Erythroblast (primary cell): ENCODE measurements at places on chromosomes 1 and 21.

GRCh38 chr1:165109013-165109412, 247.5 kb downstream of the LMX1A start:
- no peak for DNase-seq

GRCh38 chr1:46522969-46523320, 28.5 kb downstream of the KNCN start:
- DNase-seq = no peak

DNA sequence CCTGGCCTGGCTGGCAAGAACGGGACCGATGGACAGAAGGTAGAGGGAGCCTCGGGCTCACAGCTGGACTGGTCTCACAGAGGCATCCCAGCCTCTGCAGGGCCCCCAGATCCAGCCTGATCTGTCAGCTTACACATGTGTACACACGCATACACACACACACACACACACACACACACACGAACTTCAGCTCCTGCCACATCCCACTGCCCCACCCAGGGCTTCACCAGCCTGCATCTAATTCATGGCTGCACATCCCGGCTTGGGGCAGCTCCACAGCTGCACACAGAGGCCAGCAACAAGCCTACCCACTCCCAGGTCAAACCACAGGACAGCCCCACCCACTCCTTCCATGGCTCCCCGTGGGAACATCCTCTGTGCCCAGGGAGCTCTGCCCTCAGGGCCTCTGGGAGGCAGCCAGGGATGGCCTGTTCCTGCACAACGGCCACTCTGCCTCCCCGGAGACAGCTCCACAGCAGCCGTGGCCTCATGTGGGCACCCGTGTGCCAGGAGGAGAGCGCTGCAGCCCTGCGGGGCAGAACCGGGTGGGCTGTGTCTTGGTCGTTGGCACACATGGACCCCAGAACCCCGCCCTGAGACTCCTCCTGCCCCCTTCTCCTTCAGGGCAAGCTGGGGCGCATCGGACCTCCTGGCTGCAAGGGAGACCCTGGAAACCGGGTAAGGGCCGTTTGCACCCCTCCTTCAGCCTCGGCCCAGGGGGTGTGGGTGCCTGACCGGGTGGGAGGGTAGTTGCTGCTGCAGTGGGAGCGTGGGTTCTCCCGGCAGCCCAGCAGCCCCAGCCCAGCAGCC, 19.1 kb downstream of the COL6A2 start:
- no peak for DNase-seq

- no peak for DNase-seq
Measured at GRCh38 chr1:46421739-46422138, 27.6 kb downstream of the FAAH start.

GRCh38 chr21:29721221-29721620, 218.6 kb downstream of the GRIK1 start:
- no peak for DNase-seq

DNA sequence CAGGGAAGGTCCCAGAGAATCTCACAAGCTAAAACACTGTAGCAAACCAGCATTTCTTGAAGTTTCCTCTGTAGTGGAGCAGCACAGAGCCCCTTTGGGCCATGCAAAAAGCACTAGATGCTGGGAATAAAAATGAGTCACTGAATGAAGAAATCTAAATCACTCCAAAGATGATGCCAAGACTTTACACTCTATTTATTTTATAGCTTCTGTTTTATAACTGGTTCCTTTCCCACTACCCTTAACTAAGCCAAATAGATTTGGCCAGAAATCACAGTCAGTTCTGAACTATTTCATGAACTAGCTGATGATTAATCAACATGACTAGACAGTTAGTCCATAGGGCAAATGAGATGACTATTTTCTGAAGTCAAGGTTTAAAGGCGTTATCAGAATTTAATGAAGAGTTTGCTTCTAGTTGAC, 89.5 kb downstream of the SCMH1 start:
- no peak for DNase-seq

GRCh38 chr1:231839999-231840398, 213.4 kb downstream of the DISC1 start:
- DNase-seq = no peak

DNA sequence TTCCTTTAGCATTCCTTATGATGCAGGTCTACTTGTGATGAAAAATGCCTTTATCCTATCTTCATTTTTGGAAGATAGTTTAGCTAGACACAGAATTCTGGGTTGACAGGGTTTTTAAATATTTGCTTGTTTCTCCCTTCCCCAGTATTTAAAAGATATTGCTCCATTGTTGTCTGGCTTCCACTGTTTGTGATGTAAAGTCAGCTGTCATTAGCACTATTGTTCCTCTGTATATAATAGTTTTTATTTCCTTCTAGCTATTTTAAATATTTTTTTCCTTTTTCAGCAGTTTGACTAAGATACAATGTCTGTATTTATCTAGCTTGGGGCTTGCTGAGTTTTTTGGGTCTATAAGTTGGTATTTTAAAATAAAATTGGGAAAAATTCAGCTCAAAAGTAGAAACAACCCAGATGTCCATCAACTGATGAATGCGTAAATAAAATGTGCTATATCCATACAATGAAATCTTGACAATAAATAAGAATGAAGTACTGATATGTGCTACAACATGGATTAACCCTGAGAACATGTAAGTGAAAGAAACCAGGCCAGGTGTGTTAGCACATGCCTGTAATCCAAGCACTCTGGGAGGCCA, 11.2 kb downstream of the IFT25 start:
- peak; percentile 17 for DNase-seq

DNA sequence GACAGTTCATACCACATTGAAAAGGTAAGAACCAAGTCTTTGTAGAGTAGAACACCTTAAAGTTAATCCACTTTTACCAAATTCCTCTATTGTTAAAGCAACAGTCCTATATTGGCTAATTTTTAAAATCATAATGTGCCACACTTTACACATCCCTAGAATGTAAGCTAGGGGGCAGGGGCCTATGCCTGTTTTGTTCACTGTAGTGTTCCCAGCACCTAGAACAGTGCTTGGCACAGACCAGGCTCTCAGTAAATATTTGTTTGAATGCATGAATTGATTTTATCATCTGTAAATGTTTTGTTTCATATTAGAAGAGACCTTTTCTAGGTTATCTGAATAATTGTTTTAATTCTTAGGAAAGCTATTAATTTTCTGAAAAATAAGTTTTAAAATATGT, 9.1 kb downstream of the SMAP2 start:
- DNase-seq = peak; percentile 50

DNA sequence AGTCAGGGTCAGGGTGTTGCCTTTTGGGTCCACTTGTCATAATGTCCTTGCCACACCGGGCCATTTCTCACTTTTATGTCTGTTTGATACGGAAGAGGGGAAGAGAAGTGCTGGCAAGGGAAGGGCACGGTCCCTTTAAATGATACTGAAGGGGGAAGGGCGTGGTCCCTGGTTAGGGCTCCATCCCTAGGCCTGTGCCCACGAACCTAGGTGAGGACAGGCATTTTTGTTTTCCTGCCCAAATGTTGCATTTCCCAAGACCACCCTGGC, 25.2 kb downstream of the B3GALT5 start:
- DNase-seq = no peak

GRCh38 chr1:24100945-24101737, 10.8 kb downstream of the MYOM3 start:
- no peak for DNase-seq

DNA sequence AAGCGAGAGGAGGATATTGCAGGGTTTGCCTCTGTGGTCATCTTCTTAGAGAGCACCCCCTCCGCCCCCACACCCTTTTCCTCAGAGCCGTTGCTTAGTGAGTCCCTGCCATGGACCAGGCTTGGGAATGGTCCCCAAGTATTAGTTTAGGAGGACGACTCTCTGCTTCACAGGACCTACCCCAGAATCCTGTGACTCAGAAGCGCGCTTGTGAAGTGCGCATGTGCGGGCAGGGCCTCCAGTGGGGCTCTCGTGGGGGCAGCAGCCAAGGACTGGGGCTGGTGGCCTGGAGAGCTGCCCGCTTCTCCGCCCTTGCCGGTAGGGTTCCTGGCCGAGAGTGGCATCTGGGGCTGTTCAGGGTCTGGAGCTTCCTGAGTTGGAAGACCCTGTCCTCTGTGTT, 37.3 kb upstream of the HMGN1 start:
- DNase-seq = peak; percentile 30

DNA sequence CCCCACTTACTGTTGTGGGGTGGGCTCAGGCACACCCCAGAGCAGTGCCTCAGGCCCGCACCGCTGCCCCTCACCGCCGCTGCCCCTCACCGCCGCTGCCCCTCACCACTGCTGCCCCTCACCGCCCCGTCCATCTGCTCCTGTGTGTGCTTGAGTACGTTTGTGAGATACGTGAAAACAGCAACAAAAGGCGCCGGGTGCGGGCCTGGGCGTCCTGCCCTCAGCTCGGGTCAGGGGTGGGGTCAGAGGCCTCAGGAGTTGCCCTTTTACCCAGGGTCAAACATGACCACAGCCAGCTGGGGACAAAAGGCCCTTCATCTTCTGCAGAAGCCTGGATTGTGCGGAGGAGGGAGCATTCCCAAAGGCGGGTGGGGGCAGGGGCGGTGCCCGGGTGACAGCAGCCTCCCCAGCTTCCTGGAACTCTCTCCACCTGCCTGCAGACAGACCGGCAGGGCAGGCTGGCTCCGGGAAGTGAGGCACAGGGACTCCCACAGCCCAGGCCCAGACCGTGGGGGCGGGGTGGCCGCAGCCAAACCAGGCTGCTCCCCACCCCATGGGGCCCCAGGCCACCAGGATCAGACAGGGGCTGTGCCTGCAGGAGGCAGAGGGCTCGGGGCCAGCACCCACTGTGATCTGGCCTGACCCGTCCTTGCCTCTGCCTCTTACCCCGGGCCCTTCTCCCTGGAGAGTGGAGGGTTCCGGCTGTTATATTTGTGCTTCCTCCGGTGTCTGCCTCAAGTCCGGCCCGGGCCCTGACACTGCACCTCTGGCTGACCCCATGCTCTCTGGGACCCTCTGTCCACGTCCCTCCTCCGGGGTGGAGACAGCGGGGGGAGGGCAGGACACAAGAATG, 2.3 kb upstream of the VWA1 start:
- DNase-seq = no peak

DNA sequence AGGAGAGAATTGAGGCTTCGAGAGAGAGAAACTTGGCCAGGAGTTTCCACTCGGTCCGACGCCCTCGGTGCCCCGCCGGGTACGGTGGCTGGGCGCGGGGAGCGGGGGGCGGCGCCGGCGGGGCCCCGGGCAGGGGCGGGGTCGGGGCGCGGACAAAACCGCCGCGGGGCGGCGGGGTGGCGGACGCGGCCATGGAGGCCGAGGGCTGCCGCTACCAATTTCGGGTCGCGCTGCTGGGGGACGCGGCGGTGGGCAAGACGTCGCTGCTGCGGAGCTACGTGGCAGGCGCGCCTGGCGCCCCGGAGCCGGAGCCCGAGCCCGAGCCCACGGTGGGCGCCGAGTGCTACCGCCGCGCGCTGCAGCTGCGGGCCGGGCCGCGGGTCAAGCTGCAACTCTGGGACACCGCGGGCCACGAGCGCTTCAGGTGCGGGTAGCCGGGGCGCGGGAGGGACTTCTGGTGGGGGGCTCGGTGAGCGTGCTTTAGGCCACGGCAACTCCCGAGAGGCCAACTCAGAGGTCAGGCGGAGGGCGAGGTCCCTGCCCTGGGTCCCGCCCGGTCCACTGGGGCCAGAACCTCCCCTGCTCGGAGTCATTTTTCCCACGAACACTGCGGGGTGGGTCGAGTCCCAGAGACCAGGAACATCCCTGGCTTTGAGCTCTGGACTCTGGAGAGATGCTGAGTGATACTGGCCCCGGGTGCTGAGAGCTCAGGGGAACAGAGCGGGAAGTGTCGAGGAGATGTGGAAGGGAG, 431 bp downstream of the RAB42 start:
- DNase-seq = no peak

DNA sequence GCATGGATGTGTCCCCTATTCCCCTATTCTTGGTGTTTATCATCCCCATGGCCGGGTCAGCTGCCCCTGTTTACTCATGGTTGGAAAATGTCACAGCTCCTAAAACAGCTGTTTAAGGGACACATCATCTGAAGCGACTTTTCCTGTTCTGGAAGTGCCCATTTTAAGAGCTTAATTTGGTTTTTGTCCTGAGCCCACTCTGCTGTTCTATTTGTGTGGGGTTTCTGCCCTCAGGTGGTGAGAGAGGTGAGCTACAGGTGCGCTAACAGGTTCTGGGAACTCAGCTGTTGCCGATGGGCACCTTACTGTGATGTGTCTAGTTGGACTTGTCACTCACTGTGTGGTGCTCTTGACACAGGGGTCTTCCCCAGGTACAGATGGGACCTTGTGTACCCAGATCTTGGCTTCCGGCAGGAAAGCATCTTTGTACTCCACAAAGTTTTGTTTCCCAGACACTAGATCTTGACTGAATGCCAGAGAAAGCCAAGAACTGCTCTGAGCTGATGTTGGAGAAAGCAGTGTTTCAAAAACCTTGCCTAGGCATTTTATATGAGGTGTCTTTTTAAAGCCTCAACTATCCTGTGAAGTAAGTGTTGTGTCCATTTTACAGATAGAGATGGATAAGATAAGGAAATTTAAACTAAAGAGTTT, 59.0 kb upstream of the CD1D start:
- no peak for DNase-seq

- DNase-seq = no peak
Measured at GRCh38 chr1:245579881-245580280, 425.1 kb downstream of the KIF26B start.

GRCh38 chr21:34004974-34005373, 68.4 kb upstream of the MRPS6 start:
- DNase-seq = no peak

DNA sequence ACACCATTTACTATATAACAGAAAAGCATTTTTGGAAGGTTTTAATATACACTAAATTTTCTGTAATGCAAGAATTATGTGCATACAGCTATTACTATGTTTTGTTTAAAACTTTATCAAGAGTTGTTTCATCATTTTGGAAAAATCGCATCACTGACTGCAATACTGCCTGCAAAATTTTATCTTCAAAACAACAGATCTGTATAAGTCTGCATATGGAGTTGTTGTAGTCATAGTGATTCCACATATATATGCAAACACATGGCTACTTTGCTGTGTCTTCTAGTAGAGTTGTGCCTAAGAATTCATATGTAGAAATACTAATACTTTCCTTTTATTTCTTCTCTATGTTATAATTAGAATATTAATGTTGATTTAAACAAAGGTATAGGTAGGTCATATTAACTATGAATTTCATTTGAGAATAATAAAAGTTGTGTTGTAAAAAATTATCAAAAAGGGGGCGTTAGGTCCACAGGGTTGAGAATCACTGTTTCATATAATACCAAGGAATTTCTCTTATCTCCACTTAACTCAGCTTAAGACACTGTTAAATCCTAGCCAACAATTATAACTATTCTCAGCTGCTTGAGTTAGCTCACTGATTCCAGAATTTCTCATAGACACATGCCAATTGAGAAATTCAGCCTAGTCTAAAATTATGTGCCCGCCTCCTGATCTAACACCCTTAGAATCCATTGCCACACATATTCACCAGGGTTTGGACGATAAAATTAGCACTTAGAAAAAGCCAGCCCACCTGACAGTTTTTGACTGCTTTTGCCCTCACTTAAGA, 22.9 kb upstream of the LAMC1 start:
- no peak for DNase-seq

GRCh38 chr1:84721152-84721551, 30.9 kb upstream of the SSX2IP start:
- peak; percentile 65 for DNase-seq

DNA sequence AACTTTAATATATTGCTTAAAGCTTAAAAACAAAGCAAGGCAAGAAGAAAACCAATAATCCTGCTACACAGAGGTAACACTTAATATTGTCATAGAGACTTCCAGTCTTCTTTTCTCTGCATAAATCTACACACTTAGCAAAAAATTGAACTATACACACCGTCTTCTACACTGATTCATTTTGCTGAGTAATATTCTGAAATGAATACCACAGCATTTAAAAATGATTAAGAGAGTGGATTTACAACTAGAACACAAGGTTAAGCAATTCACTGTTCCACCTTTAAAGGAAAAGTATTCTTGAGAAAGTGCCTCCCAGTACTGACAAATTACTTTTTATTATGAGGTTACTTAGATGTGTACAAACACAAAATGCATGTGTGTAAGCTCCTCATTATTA, 22.2 kb upstream of the ITPKB start:
- no peak for DNase-seq
